ENCODE measurements at places on chromosomes 7 and 10. TPM values are rescaled to one million over a fixed set of nuclear protein-coding genes. Genes with fewer than 3 reads are reported as not detected.

Gene C10orf62
- polyA plus RNA-seq = not detected

Gene GIMAP1
- 8.0 TPM for polyA plus RNA-seq

Gene FAM25G
- not detected for polyA plus RNA-seq

Gene GRB10
- polyA plus RNA-seq = 44.3 TPM

Gene TAF3
- 7.5 TPM for polyA plus RNA-seq

Gene MCM10
- polyA plus RNA-seq = 0.14 TPM

Gene ADRA2A
- 15.0 TPM for polyA plus RNA-seq

Gene PIP
- polyA plus RNA-seq = not detected

Gene COBL
- polyA plus RNA-seq = 1.6 TPM

Gene SUGCT
- 3.3 TPM for polyA plus RNA-seq

All from urinary bladder (tissue), 4 donors.